Activated T-helper 2 cell treated with anti-CD3 and anti-CD28 coated beads, Interferon-gamma antibody, Interleukin-2, Interleukin-4, amounts not matched to agents 10 μg/mL and 5 μg/mL and 100 μg/mL, durations not matched to agents 14 hours and 24 hours and 36 hours (primary cell): ENCODE measurements at places on chromosomes 13 and 19.

- peak; percentile 64 for DNase-seq
Observed at GRCh38 chr13:99218969-99219368, 18.3 kb downstream of the UBAC2 start.

DNA sequence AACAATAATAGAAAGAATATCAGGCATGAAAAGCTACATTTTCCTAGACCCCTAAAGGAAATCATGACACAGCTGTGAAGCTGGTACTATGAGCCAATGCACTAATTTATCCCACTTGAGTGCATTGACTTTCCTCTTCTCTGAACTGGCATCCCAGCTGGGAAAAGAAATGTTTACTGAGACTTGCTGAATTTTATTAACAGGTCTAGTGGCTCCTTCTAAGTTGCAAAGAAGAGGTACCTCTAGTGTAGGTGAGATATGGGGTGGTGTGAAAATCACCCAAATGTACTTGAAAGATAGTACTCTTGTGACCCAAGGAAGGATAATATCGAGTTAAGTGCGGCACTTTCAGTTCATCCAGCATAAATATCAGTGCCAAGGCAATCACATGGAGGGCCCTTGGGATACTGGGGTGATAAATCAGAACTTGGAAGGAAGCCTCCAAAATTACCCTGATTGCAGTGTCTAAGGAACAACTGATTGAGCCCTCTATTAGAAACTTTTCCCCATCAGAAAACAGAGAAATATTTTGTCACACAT lies 369.2 kb downstream of the PCDH9 start:
- no peak for DNase-seq

DNA sequence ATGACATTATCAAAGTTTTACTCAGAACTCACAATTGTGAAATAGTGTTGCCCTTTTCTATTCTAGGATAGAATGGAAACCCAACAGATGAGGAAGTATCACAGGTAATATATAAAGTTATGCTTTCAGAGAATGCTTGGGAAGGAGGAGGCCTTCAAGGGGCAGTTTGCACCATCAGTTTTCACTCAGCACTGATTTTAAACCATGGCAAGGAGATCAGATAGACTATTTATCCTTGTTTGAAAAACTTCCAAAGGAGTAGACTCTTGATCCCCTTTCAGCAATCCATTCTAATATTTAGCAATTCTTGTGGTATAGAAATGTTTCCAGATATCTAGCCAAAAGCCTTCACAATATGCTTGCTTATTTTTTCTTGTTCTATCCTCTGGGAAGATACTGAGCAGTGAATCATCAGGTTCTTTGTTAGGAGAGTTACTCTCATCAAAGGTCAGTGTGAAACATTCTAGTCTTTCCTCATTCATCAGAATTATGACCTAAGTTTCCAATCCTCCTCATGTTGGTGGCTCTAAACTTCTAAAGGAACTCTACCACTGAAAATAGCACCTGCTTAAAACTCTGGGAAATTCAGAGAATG lies 3.8 kb downstream of the GPC6 start:
- DNase-seq: no peak

DNA sequence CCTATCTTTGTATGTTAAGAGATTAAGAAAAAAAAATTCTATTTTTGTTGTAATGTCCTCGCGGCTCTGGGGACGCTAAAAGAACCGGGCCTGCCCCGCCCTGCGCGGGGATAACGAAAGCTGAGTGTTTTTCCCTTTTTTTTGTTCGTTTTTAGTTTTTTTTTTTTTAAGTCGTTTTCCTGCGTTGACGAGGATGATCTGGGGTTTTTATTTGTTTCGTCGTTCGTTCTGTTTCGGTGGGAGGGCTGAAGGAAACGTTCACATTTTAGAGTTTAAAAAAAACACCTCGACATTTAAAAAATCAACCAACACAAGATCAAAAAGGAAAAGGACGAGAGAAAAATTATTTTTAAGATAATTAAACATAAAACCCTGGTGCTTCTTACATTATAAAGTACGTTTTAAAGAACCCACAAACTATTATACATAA lies 5.6 kb downstream of the LYL1 start:
- DNase-seq: no peak

- DNase-seq: no peak
Observed at GRCh38 chr19:52898101-52898500, 666 bp upstream of the ZNF320 start.

DNA sequence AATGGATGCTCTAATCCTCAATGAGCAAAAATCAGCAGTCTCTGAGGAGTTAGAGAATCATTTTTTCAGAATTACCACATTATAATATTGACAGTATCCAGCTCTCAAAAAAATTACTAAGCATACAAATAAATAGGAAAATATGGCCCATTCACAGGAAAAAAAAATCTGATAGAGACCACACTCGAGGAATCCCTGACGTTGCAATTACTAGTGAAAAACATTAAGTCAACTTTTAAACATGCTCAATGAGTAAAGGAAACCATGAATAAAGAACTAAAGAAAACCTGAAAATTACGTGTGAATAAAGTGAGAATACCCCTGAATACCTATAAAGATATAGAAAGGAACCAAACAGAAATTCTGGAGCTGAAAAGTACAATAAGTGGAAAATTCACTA lies 38.7 kb upstream of the ZNF780A start:
- DNase-seq: no peak

DNA sequence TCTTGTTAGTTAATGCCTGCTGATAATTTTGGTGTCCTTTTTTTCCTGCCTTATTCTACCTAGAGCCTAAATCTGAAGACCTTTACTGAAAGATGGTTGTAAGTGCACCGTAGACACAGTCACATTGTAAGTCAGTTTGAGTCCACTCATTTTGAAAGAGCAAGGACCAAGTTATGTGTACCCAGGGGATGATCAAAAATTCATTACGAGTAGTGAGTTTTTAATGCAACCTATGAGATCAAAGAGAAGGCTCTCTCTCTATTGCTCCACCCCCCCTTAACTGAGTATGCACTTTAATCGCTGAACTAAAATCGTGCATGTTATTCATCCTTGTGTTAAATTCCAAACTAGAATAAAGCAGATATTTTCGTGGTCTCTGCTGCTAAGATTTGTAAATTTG lies 1.8 kb downstream of the RAP2A start:
- no peak for DNase-seq

DNA sequence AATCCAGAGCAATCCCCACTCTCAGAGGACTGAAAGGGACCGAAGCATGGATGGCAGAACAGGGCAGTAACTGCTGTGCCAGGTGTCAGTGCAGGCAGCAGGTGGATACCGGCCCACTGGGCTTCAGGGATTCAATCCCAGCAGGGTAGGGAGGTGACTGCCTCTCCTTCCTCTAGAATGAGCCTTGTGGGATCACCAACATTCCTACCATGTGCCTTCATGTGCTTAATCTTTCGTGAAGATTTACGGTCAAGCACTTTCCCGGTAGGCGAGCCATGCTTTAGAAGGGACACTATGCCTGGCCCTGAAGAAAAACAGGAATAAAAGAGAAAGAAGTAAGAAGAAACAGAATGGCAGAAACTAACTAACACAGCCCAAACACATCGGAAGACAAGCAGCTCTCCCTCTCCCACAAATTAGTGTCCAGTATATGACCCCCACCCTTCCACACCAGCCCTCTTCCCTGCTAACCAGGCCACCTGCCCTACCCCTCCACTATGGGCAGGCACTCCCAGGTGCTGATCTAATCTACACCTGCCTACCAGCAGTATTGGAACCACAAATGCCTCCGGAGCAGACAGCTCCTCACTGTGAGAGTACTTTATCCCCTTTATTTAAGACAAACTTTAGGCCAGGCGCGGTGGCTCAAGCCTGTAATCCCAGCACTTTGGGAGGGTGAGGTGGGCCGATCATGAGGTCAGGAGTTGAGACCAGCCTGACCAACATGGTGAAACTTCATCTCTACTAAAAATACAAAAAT lies 162.5 kb downstream of the NUFIP1 start:
- no peak for DNase-seq

DNA sequence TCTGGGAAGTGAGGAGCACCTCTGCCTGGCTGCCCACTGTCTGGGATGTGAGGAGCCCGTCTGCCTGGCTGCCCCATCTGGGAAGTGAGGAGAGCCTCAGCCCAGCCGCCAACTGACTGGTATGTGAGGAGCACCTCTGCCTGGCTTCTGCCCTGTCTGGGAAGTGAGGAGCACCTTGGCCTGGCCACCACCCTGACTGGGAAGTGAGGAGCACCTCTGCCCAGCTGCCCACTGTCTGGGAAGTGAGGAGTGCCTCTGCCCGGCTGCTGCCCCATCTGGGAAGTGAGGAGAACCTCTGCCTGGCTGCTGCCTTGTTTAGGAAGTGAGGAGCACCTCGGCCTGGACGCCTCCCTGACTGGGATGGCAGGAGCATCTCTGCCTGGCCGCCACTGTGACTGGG lies 64.8 kb downstream of the ZNF708 start:
- DNase-seq: no peak

GRCh38 chr19:39341129-39341718 lies 997 bp upstream of the SAMD4B start:
- DNase-seq: no peak

- no peak for DNase-seq
Observed at GRCh38 chr13:41577436-41577835, 120.1 kb downstream of the RGCC start.

- DNase-seq: peak; percentile 38
Observed at GRCh38 chr19:17766543-17767131, 15.4 kb downstream of the FCHO1 start.

- DNase-seq: no peak
Observed at GRCh38 chr13:112250788-112251445, 125.2 kb upstream of the SPACA7 start.
